ENCODE measurements at places on chromosomes 11 and 22. TPM values are rescaled to one million over a fixed set of nuclear protein-coding genes. Genes with fewer than 3 reads are reported as not detected.

- DNase-seq = no peak
Observed at GRCh38 chr11:46574656-46575055, 19.2 kb downstream of the AMBRA1 start.

- DNase-seq = peak; percentile 28
Observed at GRCh38 chr22:28435140-28435768, 244.4 kb downstream of the TTC28 start.

- no peak for DNase-seq
Observed at GRCh38 chr11:93478841-93479240, 64.3 kb downstream of the SMCO4 start.

DNA sequence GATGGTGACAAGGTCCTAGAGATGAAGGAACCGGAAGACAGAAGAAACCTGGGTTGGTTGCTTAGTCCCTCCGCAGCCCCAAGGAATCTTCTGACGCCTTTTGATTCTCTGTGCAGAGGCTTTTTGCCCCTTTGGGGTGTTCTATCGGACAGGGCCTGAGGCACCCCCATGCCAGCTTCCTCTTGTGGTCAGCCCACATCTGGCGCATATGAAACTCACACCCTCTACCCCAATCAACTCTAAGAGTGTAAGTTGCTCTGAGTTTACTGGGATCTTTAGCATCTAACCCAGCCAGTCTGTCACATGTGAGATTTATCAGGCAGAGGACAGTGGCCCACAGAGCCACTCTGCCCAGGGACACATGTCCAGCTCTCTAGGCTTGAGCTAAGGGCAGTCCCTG, 17.4 kb downstream of the RASD2 start:
- no peak for DNase-seq

DNA sequence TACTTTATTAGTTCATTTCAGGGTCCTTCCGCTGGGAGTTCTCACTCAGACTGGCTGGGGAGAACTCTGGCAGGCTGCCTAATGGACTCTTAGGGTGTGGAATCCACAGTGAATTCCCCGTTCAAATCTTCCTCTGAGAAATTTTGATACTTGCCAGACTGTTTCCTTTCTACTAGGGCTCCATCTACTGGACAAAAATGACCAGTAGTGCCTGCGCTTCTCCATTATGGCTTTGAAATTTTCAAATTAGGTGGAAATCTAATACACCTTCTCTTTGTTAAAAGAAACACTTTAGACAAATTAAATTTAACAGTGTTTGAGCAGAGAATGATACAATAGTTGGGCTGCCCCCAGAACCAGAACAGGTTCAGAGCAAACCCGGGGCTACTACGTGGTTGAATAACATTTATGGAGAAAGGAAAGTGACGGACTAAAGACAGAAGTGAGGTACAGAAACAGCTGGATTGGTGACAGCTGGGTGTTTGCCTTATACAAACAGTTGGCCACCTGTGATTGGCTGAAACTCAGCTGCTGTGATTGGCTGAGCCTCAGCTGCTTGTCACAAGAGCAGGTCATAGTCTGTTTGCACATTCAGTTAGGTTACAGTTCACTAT, 52.9 kb upstream of the FDX1 start:
- DNase-seq = peak; percentile 82

DNA sequence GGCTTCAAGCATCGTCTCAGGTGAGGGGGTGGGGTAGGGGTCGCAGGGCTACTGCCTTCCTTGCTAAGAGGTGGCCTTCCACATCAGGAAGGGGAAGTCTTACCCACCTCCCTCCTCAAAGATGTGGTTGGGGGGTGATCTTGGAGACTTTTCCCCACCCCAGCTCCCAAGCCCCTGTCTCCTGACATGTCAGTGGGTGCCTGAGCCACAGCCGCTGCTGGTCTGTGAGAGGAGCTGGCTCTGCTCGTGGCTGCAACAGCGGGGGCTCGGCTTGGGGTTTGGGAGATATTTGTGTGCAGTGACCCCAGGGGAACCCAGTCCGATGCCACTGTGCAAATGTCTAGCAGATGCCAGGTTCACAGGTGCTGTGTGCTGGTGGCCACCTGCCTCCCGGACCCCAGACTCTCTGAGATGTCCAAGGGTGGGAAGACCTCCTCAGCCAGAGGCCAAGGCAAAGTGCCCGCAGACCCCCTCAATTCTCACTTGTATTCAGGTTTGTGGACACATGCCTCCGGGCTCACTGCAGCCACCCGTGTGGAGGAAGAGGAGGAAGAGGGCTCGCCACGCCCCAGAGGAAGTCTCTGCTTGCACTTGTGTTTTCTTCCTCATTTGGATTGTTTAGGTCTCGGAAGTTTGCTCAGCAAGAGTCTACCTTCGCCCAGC, 1.9 kb downstream of the KCNQ1 start:
- peak; percentile 44 for DNase-seq

DNA sequence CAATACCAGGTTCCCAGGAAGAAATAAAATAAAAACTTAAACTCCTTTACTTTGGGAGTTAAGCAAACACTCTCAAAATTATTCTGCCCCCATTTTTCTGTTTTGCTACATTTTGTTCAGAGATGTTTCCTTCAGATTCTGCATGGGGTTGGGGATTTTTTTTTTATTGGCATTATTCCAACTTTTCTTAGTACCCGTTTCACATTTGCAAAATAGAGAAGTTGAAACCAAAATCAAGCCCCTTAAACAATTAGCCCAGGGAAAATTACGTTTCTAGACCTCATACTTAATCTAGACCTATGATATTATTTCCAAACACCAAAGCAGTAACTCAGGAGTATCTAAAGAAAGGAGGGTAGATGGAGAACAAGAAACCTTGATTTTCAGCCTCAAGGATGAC, 20.6 kb upstream of the MS4A7 start:
- DNase-seq = no peak

DNA sequence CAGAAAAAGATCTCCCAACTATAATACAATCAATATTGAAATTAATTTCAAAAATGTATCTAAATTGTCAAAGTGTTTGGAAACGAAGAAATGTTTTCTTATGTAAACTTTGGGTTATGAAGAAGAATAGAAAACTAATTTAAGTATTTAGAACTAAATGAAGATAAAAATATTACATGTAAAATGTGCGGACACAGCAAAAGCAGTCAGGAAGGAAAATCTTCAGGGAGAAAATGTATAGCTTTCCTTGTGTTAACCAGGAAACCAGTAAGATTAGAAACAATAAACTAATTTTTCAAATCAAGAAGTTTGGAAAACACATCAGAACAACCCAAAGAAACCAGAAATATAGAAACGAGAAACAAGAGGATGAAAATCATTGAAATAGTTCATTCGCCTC, 466.5 kb downstream of the BRD1 start:
- DNase-seq = no peak

GRCh38 chr11:65496304-65497140, 2.3 kb upstream of the MALAT1 start:
- DNase-seq = peak; percentile 36

DNA sequence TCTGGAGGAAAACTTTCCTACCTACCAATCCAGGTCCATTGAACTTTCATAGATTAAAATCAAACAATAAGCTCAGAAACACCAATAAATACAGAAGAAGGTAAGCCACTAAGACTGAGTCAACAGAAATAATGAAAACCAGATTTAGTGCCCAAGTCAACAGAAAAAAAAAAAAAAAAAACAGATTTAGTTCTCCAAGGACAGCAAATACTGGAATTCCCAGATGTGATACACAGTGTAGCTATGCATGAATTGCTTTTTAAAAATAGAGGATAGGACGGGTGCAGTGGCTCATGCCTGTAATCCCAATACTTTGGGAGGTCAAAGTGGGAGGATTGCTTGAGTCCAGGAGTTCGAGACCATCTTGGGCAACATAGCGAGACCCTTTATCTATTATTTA, 15.7 kb downstream of the DMC1 start:
- DNase-seq = no peak

DNA sequence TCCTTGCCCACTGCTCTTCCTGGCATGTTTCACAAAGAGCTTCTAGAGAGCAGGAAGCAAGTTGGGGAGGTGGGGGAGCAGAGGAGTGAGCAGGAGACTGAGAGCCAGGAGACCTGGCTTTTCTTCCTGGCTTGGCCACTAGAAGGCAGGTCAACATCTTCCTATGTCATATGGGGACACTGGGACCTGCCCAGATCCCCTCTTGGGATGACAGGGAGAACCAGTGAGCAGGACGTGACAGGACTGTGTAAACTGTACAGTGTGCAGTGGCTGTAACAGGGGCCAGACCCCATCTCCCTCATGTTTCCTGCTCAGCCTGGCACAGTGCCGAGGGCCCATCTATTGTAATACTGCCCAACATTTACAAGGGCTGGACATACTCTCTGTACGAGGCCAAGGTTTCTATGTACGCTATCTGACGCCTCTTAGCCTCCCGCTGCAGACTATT, 29.4 kb downstream of the GDPD5 start:
- no peak for DNase-seq

DNA sequence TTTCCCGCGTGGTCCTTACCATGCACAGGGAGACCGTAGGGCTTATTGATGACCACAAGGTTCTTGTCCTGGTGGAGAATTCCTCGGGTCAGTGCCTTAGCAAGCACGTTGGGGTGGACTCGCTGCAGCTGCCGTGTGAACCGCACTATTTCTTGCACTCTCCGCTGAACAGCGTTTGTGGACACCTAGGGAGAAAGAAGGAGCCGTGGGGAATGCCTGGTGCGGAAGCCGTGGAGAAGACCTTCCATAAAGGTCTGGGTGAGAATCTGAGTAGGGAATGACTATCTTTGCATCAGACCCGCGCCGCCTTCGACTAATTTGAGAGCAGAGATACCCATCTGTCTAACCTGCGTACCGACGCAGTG, 597 bp downstream of the RPUSD4 start:
- no peak for DNase-seq

DNA sequence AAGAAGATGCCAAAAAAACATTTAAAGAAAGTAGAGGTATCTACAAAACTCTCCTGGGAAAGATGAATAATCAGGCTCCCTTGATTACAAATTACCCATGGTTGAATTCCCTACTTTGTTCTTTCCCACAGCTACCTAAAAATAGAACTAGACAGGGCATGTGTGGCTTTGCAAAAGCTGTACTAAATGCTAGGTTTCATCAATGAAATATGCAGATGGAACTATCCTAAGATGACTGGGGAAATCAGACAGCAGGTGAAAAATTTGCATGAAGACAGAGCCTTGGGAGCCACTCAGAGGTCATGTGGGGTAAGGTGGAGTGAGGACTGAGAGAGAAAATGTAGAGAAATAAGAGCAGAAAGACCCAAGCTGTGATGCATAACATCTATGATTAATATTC, 14.7 kb downstream of the LAYN start:
- DNase-seq = no peak

- DNase-seq = no peak
Observed at GRCh38 chr11:45144126-45145082, 2.0 kb upstream of the PRDM11 start.

- no peak for DNase-seq
Observed at GRCh38 chr22:38239101-38239761, 33.6 kb downstream of the TMEM184B start.

DNA sequence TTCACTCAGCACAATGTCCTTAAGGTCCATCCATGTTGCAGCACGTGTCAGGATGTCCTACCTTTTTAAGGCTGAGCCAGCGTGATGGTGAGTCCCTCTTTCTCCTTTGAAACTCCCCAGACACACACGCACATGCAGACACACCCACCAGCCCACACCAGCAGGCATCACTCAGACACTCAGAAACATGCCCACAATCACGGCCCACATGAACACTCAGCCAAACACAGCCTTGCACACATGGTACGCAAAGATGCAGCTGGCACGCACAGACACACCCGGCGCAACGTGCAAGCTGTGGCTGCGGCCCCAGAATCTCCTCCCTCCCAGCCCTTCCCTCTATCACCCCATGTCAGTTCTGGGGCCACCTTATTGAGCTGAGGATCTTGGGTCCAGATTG, 8.0 kb downstream of the FADS3 start:
- no peak for DNase-seq

DNA sequence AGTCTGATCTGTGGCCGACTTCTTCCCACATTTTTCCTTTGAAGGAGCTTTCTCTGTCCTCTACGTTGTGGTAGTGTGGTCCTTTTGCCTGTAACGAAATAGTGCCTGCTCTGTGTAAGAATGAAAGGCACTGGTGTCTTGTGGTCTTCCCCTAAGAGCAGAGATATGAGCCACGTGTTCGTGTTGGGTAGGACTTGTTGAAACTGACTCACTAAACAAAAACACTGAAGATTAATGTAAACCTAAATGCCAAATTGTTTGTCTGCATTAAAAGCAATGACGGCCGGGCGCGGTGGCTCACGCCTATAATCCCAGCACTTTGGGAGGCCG, 10.1 kb upstream of the RPS3 start:
- DNase-seq = no peak

DNA sequence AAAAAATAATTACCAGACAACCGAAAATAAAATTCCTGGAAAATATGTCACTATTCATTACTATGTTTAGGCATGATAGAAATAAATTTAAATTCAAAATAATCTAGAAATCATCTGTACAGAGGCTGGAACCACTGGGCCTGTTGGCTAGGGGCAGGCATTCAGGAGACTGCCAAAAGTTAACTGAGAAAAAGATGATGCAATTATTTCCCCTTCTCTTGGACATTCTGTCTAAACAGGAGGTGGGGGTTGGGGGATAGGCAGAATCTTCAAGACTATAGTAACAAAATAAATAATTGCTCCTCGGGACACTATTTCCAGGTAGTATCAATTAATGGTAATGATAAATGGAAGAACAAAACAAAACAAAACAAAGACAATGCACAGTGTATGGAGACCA, 14.1 kb downstream of the BTBD10 start:
- no peak for DNase-seq

DNA sequence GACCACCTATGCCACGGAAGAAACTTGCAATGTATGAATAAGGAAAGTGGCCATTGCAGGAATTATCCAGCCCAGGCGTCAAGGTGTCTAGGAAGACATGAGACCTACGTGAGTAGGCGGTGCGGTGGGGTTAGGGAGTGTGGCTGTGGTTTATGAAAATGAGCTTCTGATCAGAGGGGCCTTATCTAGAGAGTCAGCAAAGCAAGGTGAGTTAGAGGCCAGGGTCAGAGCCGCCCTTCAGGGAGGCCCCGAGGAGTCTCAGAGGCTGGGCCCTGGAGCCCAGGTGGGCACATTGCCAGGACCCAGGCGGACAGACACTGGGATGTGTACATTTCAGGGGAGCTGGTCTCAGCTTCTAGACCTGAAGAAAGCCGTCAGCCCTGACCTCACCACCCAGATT, 13.8 kb upstream of the LINC01488 start:
- DNase-seq = no peak

DNA sequence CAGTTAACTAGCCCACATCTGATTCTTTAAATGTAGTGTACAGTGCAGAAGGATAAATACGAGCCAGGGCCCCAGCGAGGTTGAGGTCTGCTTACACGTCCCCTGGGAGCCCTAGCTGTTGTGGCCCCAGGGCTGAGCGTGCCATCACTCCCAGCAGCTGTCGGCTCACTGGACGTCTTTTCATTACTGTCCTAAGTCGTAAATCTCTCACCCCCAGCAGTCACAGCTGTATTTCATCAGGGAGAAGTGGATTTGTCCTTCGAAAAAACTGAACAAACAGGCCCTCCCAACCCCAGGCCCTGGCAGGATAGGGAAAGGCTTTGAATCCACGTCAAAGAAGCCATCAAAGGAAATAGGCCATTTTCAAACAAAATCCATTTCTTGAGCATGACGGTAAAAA, 110.4 kb upstream of the CSNK2A3 start:
- no peak for DNase-seq

The ACCS gene
- total RNA-seq = 40.2 TPM

The PRR33 gene
- not detected for total RNA-seq

The EFEMP2 gene
- total RNA-seq = 11.7 TPM

The OR5L1 gene
- total RNA-seq = not detected

The KCTD14 gene
- 13.2 TPM for total RNA-seq

The SLC22A8 gene
- not detected for total RNA-seq

The PKP3 gene
- 174 TPM for total RNA-seq

The GPR152 gene
- total RNA-seq = not detected

The PHF21B gene
- not detected for total RNA-seq

The INS gene
- not detected for total RNA-seq

The MS4A3 gene
- total RNA-seq = not detected

Measured in mucosa of descending colon (tissue), 3 donors.